ENCODE measurements at places on chromosomes 2 and 18.

GRCh38 chr2:3294069-3294468 is 83.5 kb downstream of the EIPR1 start:
- no peak for DNase-seq

GRCh38 chr2:238912916-238913875 is 65.3 kb downstream of the TWIST2 start:
- DNase-seq: no peak

DNA sequence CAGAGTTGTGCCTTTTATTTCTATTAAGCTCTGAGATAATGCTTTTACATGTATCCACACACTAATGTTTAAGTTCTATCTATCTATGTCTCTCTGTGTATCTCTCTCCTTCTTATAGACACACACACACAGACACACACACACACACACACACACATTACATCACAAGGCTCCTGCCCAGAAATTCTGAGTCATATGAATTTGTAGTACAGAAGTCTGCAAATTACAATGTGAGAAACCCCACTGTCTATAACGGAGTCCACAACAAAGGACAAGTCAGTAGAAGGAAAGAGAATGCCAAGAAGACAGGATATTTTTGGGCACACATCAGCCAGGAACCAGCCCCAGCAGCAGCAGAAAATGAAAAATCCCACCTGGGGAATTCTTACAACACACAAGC is 142.4 kb downstream of the EN1 start:
- DNase-seq: no peak

- no peak for DNase-seq
Measured at GRCh38 chr2:41698678-41699422, 349.0 kb upstream of the PKDCC start.

- DNase-seq: no peak
Measured at GRCh38 chr18:5894611-5895298, 567 bp downstream of the TMEM200C start.

- peak; percentile 57 for DNase-seq
Measured at GRCh38 chr2:227238238-227239237, 74.1 kb downstream of the COL4A3 start.

DNA sequence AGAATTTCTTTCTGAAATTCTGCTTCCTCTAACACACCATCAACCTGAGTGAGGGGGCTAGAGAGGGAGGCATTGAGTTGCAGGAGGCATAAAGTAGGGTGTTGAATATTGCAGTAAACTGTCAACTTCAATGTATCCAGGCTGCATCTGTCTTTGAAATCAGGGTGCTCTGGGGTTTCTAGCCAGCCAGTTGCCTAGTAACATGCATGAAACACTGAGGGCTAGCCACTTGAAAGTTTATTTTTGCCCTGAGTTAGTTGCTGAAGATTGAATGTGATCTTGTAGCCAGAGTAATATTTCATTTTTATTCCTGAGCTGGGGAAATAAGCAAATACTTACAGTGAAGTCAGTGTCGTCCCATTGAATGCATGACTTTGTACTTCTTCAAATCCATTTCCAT is 41.9 kb downstream of the LHCGR start:
- DNase-seq: no peak

- no peak for DNase-seq
Measured at GRCh38 chr18:32093102-32093511, 1.4 kb downstream of the RNF138 start.

GRCh38 chr2:19801367-19802080 is 100.3 kb downstream of the TTC32 start:
- DNase-seq: no peak

- no peak for DNase-seq
Measured at GRCh38 chr2:238449909-238450417, 23.2 kb downstream of the ASB1 start.

GRCh38 chr2:230472621-230473018 is 56.6 kb downstream of the SP100 start:
- DNase-seq: peak; percentile 18

GRCh38 chr2:19864381-19864780 is 37.4 kb downstream of the TTC32 start:
- no peak for DNase-seq

All from activated CD4-positive, alpha-beta T cell treated with anti-CD3 and anti-CD28 coated beads for 24 hours (primary cell).